ENCODE measurements at places on chromosomes 3 and 15. TPM values are rescaled to one million over a fixed set of nuclear protein-coding genes. Genes with fewer than 3 reads are reported as not detected.

- DNase-seq: peak; percentile 41
These were observed 580.4 kb upstream of the TBL1XR1 start for GRCh38 chr3:177777699-177778098.

DNA sequence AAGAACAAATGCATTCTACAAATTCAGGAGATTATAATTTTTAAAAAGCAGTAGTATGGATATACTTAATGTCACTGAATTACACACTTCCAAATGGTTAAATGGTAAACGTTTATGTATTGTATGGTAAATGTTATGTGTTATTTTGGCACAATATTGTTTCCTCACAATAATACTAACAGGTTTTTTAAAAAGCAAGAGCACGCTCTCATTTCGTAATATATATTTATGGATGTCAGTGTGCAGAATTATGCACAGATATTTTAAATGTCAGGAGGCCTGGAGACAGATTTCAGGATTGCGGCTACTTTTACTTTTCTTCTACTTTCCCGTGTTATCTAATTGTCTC is 533 bp downstream of the ZNF445 start:
- DNase-seq: no peak

Gene SAMD7
- total RNA-seq: not detected

DNA sequence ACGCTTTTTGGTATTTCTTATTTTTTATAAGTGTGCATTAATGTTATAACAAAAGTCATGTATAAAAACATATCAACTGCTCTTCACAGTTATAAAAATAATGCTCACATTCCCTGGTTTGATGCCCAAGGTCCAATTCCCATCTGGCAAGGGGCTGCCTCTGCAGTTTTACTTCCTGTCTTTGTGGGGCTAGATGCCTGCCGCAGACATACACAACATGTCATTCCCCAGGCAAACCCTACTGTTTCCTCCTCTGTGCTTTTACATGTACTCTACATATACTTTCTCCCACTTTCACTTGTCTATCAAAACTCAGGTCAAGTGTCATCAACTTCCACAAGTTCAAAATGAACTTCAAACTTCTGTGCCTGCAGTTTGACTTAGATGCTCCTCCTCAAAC is 60.5 kb upstream of the ETV5 start:
- DNase-seq: no peak

Gene FAM162A
- total RNA-seq: 122 TPM

Gene KBTBD13
- total RNA-seq: not detected

Gene AHSG
- not detected for total RNA-seq

GRCh38 chr3:159823780-159824179 is 164.9 kb upstream of the IL12A start:
- DNase-seq: no peak

- no peak for DNase-seq
These were observed 14.8 kb downstream of the TARS3 start for GRCh38 chr15:101709466-101709865.

DNA sequence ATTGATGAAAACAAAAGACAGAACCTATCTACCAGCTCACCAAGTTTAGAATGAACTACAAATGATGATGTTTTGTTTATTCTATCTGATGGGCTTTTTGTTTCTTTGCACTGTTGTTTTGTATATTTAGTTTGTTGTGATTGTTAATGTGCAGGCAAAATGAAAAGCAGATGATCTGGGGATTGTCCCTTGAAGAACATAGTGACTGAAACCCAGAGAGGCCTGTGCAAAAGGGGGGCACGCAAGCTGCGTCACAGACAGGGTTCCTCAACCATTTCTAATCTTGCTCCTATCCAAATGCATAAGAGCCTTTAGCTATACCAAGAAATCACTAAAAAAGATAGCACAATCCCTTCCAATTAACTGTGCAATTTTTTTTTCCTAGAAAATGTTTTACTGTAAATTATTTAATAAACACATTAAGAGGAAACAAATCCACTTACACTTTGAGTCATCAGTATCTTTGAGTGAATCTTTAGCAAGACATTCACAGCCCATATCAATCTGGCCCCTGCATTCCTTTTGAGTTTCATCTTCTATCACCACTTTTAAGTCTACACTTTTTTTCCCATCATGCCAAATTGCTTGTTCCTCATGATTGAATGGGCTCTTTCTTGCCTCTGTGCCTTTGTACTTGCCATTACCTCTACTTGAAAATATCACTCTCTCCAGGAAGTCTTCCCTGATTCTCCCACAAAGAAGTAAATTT is 220.3 kb downstream of the ATP8B4 start:
- DNase-seq: no peak

DNA sequence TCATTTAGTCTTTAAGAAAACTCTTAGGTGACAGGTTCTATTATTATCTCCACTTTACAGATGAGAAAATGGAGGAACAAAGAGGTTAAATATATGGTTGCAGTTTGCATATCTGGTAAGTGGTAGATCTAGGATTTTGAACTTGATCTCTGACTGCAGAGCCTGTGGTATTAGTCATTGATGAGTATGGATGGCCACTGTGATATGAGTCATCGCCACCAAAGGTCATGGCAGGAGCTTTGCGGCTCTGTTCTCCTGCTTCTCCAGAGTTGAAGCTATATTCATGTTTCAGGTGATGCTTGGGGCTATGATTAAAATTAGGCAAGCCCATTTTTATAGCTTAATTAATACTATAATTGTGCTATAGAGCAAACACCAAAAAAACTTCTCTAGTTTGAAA is 306.2 kb upstream of the DPPA4 start:
- DNase-seq: no peak

- no peak for DNase-seq
These were observed 2.2 kb upstream of the IL17RC start for GRCh38 chr3:9914559-9915253.

Gene SMCO1
- not detected for total RNA-seq

Gene ASB14
- total RNA-seq: not detected

DNA sequence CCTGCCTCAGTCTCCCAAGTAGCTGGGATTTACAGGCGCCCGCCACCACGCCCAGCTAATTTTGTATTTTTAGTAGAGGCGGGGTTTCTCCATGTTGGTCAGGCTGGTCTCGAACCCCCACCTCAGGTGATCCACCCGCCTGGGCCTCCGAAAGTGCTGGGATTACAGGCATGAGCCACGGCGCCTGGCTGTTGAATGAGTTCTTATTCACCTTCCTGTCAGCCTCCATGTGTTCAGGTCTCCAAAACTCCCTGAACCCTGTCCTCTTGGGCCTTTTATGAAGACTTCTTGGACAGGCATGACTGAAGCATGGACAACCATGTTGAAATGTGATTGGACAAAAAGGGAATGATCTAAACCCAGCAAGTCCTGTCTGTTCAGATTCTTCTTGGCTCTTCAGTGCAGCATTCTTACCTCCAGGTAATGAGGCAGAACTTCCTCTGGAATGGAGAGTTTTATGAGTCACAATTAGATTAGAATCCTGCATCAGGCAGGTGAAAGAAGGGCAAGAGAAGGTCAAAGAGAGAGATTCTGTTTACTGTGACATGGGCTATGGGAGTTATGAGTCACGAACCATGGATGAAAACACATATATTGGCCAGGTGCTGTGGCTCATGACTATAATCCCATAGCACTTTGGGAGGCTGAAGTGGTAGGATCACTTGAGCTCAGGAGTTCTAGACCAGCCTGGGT is 23.1 kb upstream of the EIF4A2 start:
- DNase-seq: no peak

Gene KLHL40
- not detected for total RNA-seq

DNA sequence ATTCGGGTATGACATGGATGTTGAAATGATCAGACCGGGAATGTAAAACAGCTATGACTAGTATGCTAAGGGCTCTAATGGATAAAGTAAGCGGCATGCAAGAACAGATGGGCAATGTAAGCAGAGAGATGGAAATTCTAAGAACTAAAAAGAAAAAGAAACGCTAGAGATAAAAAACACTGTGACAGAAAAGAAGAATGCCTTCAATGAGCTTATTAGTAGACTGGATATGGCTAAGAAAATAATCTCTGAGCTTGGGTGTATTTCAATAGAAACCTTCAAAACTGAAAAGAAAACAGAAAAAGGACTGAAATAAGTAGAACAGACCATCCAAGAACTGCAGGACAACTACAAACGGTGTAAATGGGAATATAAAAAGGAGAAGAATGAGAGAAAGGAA is 101.2 kb downstream of the HES1 start:
- no peak for DNase-seq

Gene ITIH3
- not detected for total RNA-seq

DNA sequence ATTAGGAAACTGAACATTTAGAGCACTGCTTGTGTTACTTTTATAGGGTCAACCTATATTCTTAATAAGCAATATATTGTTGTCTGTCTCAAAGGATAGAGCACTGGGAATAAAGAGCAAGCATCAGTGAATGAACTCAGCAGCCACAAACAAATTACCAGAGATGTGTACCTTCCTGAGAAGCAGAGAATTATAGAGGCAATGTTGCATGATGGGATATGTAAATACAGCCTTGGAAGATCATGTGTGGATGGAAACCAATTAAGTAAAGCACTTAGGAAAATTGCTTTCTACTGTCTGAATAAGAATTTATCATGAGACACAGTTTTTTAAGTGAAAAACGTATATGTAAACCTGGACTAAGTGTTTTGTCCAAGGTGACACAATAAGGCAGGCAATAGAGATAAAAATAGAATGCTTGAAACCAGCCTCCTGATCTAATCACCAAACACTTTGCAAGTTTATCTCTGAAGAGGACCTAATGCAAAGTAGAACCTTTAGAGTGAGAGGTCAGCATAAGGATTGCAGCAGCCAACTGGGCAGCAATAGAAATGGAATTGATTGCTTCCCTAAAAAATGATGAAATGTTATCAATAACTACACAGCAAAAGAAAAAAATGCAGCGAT is 848.0 kb downstream of the TUSC7 start:
- no peak for DNase-seq

DNA sequence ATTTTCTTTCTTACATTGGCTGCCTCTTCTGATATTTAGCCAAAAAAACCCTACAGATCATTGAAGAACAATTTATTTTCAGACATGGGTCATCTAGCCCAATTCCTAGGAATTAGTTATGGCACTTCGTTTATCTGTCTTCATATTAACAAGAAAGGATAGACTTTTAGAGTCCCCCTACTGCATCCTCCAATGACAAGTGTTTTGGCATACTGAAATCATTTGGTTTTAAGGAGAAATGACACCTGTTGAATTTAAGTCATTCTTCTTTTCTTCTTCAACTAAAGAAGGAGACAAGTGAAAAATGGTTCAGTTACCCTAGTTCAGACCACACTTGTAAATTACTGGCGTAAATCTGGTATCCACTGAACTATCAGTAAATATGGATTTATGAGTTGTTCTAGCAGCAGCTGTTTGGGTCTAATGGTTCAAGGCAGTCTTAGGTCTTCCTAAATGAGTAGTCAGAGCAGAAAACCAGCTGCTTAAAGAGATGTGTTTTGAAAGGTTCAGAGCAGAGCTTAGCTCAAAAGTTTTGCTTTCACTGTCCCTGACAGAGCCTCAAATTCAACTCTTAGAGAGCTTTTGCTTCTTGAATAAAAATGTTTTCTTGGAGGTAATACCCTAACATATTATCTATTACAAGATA is 5.6 kb downstream of the VGLL3 start:
- DNase-seq: no peak

- no peak for DNase-seq
These were observed 78.0 kb downstream of the BBX start for GRCh38 chr3:107600780-107601179.

DNA sequence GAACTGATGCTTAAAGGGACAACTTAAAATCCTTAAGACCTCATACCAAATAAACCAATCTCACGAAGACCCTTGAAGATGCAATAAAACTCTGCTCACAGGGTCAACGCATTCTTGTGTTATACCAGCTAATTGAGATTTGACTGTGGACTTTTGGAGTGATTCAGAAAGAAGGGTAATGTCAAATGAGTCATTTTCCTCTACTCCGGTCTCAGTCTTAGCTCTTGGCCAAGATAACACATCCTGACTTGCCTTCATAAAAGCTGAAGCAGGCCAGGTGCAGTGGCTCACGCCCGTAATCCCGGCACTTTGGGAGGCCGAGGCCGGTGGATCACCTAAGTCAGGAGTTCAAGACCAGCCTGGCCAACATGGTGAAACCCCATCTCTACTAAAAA is 3.8 kb downstream of the PKM start:
- DNase-seq: no peak

Gene CTNNB1
- 139 TPM for total RNA-seq

DNA sequence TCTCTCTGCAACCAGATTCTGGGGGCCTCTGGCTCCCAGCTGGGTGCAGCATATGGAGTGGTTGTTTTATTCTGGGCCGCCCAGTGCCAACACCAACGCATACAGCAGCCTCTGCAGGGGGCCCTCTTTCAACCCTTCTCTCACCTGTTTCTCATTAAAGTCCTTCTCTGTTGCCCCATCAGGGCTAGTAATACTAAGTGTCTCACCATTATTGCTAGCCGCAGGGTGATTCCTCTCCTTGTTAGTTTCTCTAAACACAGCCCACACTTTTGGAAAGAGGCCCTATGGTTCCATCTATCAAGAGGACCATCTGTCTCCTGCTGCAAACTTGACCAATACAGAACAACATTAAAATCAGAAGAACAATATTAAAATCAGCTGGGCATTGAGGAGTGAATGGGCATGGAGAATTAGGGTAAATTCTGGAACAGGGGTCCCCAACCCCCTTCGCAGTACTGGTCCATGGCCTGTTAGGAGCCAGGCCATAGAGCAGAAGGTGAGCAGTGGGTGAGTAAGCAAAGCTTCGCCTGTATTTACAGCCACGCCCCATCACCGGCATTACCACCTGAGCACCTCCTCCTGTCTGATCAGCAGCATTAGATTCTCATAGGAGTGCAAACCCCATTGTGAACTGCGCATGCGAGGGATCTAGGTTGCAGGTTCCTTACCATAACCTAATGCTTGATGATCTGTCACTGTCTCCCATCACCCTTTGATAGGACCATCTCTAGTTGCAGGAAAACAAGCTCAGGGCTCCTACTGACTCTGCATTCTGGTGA is 36.5 kb downstream of the ALS2CL start:
- no peak for DNase-seq

All from activated naive CD8-positive, alpha-beta T cell treated with anti-CD3 and anti-CD28 coated beads, Interleukin-2, amount 10 ng/mL, durations not matched to agents 7 days and 5 days (primary cell).